ENCODE measurements at places on chromosomes 12 and 14.

DNA sequence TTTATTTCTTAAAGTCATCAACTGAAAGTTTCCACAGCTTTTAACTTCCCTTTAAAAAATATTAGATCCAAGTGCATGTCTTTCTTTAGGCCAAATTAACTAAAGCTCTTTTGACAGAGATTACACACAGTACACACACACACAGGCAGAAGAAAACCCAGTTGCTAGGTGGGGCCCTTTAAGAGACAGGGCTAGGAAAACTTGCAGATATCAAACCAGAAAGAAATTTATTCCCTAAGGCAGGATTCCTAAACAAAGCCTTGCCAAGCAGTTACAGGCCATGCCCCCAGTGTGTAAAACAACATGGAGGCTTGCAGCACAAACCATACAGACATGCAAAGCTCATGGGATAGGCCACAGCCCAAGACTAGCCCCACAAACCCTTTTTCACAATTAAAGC is 123.4 kb downstream of the FSCB start:
- DNase-seq, result no peak

DNA sequence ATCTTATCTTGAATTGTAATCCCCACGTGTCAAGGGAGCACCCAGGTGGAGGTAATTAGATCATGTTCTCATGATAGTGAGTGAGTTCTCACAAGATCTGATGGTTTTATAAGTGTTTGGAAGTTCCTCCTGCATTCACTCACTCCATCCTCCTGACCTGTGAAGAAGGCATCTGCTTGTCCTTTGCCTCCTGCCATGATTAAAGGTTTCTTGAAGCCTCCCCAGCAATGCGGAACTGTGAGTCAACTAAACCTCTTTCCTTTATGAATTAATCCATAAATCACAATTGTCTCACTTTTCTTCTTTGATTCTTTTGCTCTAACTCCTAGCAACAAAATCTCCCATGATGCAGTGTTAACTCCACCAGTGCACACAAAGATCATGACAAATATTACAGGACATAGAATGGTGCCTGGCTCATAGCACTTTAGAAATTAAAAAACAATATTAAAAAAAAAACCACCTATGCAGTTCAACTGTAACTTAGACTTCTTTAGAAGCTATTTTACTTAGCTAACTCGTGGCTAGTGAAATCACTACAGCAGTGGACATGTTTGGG is 37.6 kb upstream of the MGAT4C start:
- DNase-seq, result no peak

- no peak for DNase-seq
These were observed 2.1 kb upstream of the PTPRQ start for GRCh38 chr12:80441921-80442320.

- DNase-seq, result no peak
These were observed 92.9 kb downstream of the ERC1 start for GRCh38 chr12:1083889-1084262.

GRCh38 chr12:94318181-94318580 is 141.5 kb downstream of the CEP83 start:
- DNase-seq, result no peak

GRCh38 chr14:58709949-58710348 is 72.2 kb downstream of the DACT1 start:
- no peak for DNase-seq
